ENCODE measurements at places on chromosomes 2 and 18.

GRCh38 chr2:77977471-77978063 is 455.4 kb upstream of the LRRTM4 start:
- no peak for DNase-seq

DNA sequence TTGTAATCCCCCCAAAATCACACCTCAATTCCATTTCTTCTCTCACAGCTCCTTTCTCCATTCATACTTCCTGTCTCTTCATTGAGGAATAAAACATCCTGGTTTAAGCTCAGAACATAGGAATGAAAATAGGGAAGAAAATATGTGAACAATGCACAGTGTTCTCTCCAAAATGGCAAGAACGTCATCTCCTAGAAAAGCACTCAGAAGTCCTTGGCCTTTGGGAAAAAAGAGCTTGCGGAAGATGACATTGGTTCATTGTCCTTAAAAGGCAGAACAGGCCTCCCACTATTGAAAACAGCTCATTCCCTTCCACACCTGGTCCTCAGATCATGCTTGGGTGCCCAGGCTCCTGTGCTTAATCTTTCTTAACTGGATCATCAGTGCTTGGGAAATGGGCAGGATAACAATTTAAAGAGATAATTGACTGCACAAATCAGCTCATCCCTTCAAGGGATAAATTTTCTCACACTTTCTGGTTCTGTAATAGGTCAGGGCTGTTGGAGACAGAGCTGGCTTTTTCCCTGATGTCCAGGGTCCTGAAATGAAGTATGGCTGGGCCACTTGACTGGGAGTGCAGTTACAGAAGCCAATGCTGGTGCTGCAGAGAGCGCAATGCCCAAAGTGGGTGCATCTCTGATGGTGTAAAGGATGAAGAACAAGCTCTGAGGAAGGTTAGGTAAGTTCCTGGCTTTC is 69.2 kb downstream of the MARCHF4 start:
- no peak for DNase-seq

DNA sequence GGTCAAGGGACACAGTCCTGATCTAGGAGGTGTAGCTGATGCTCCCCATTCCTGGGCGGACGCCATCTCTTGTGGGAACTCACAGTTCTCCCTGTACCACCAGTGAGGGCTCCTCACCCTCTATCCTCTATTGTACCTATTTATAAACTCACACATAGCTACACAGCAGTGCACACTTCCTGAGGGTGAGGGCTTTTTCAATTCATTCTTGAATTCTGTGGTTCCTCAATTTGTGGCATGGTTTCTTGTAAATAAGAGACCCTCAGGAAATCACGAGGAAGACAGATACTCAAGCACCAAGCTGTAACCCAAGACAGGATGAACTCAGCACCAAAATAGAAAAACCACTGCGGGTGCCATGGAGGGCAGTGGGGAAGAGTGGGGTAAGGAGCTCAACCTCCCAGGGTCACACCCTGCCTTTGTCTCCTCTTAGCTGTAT is 245.9 kb upstream of the PXDN start:
- no peak for DNase-seq

DNA sequence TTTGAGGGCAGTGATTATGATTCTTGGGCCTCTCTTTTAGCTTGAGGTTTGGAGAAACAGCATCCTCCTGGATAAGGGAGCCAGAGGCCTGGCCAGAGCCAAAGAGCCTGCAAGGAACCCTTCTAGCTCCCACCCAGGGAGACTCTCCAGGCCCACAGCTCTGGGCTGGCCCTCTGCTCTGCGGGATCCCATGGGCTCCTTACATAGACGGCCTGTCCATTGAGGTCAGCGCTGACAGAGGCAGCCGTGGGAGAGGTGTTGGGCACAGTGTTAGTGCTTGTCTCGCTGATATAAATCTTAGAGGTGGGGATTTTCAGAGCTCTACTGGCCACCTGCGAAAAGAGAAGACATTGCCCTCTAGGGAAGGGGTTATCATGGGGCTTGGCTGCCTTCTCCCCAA is 67.2 kb downstream of the XDH start:
- no peak for DNase-seq

DNA sequence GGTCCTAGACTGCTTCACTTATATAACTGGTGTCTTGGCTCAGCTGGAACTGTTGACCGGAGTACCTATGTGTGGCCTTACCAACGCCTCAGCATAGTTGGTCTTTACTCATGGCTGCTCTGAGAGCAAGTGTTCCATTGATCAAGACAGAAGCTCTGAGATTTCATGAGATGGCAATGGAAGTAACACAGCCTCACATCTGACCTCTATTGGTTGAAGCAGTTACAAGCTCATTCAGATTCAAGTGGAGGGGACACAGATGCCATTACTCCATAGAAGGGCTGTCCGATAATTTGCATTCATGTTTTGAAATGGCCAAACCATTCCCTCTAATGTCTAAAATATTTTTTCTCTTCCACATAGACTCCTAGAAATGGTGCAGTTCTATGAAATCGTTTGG is 46.4 kb upstream of the STK39 start:
- no peak for DNase-seq

DNA sequence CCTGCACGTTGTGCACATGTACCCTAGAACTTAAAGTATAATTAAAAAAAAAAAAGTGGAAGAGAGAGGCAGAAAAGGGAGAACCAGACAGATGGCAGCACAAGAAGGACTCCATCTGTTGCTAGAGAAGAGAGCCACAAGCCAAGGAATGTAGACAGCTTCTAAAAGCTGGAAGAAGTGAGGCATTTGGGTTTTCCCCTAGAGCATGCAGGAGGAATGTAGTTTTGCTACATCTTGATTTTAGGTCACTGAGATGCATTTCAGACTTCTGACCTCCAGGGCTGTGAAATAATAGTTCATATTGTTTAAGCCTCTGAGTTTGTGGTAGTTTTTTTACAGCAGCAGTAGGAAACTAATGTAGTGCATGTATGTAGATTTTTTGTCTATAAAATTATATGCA is 46.0 kb downstream of the CAVIN2 start:
- no peak for DNase-seq

GRCh38 chr18:7492385-7492784 is 74.7 kb upstream of the PTPRM start:
- no peak for DNase-seq

DNA sequence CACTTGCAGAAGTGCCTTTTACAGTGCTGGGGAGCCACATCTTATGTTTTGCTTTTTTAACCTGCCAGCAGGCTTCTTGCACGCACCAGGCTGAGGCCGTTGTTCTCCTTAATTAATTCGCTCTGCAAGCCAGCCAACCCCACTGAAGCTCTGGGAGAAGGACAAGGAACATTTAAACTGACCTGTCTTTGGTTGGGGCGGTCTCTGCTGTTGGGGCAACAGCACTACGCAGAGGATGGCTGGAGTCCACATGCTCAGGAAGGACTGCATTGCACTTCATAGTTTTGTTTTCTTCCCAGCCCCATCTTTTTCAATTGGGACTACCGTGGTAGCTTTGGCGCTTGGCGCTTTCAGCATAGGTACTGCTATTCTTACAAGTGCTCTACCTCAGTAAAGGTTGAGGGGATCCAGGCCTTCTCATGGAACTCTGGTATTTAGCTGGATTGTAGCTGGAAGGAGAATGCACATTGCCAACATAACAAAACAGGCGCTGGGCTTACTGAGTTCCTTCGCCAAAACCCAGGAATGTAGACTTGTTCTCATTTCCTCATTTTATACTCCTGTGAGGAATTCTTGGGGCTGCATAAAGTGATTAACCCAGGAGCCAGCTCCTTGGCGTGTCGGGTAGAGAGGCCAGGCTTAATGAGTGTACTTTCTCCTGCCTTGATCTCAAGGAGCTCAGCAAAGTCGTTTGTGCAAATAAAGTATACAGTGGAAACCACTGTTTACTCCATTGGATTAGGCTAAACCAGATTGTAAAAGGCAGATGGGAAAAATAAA is 146.2 kb downstream of the PRKCE start:
- DNase-seq, result no peak

DNA sequence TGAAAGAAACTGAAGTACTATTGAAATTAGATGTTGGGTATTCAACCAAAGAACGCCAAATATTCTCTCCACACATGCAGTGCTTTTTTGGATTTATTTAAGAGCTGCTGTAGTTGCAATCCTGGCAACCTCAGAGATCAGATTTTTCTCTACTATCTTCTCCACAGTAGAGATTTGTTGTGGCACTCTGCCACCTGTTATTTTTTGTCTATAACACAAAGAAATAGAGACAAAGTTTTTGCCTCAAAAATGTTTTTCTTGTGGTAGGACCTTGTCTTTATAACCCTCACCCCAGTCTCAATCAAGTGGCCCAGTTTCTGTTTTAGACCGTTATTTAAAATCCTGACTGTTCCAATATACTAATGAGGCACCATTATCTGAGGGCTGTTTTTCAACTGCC is 79.4 kb downstream of the SCG2 start:
- DNase-seq, result no peak

GRCh38 chr18:26547646-26548414 is 523 bp downstream of the KCTD1 start:
- DNase-seq, result no peak

GRCh38 chr2:120498121-120498520 is 152.2 kb downstream of the INHBB start:
- DNase-seq, result no peak

GRCh38 chr18:58654896-58655614 is 16.2 kb upstream of the MALT1 start:
- DNase-seq, result no peak

DNA sequence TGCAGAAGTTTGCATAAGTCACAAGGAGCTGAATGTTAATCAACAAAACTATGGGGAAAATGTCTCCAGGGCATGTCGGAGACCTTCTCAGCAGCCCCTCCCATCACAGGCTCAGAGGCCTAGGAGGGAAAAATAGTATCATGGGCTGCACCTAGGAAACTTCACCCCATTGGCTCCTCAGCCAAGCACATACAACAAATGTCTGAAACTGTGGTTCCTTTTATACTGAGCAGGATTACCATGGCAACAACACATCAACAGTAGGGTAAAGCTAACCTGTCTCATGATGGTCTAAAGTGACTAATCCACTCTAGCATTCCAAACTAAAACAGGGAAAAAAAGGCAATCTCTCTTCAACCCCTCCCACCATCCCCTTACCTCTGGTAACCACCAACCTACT is 3.2 kb upstream of the NEMP2 start:
- DNase-seq, result no peak

DNA sequence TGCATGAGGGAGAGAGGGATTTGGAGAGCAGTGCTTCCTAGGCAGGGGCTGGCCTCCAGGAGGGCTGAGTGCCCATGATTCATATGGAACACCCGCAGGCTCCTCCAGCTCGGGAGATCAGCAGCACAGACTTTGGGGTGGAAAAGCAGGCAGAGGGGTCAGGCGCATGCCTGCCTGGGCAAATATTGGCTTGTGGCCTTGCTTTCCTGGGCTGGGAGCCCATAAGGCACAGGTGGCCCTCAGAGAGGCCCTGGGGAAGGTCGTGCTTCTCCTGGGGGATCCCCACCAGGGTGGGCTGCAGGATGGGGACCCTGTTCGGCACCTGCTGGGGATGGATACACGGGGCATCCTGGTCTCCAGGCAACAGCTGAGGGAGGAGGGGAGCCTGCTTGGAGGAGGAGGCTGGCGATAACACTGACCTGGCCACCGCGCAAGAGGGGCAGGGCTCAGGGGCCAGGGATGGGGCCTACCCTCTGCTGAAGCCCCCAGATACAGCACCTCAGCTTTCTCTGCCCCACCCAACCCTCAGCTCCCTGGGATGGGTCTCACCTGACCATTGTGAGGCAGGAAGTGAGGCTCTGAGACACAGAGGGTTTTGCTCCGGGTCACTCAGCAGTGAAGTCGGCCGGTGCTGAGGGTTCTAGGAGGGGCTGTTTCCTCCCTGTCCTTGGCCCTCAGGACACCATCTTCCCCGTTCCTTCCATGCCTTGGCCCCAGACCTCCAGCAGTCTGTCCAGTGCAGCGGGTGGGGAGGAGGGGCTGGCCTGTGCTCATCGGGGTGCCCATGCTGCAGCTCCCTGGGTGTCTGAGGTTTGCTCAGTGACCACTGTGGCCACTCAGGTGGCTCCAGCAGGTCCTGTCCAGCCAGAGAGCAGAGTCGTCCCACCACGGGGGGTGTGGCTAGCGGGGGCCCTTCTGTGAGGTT is 12.0 kb downstream of the AQP12A start:
- no peak for DNase-seq
